GM06990 (cell line): ENCODE measurements at places on chromosomes 7 and 10.
A peak's percentile ranks its signal among the peaks of the same experiment; 100 is the strongest.

- DNase-seq, result no peak
Measured at GRCh38 chr7:72058579-72058978, 353.6 kb downstream of the CALN1 start.

GRCh38 chr10:109886781-109887140, 36.5 kb downstream of the XPNPEP1 start:
- no peak for DNase-seq

DNA sequence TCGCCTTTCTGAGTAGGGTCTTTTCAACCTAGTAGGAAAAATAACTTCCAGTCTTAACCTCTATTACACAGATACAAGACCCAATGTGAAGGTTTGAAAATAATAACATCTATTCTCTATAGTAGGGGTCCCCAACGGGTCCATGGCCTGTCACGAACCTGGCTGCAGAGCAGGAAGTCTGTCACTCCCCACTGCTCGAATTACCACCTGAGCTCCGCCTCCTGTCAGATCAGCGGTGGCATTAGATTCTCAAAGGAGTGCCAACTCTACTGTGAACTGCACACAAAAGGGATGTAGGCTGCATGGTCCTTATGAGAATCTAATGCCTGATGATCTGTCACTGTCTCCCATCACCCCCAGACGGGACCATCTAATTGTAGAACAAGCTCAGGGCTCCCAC, 7.4 kb downstream of the YWHAG start:
- DNase-seq, result no peak

GRCh38 chr10:86953747-86954680, 3.4 kb downstream of the MMRN2 start:
- no peak for DNase-seq

DNA sequence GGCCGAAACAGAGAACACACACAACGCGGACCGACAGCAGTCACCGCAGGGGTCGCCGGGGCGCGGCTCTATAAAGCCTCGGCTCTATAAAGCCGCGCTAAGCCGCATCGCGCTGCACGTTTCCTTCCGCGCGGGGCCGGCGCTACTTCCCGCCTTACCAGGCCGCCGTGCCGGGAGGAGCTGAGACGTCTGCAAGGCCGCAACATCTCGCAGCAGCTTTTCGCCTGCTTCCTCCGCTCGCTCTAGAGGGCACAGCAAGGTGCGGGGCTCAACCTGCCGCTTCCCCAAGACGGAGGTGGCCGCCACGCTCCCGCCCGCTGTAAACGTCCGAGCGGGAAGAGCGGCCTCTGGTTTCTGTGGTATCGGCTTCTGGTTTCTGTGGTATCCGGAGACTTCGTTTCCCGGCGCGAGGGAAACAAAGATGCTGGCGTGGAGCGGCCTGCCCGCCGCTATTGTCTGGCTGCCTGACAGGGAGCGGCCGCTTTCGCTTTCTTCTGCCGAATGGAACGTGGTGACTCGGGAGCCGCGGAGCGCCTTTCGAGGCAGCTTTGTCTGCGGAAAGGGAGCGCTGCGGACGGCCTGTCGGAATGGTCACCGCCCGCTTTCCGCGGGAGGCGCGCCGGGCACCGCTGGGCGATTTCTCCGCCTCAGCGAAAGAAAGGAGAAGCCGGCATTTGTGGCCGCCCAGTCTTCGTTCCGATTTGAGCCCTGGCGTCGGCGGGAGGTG, 91.8 kb downstream of the SPAG6 start:
- DNase-seq, result peak; percentile 96

GRCh38 chr7:80733333-80733915, 95.0 kb downstream of the CD36 start:
- no peak for DNase-seq

- DNase-seq, result no peak
Measured at GRCh38 chr7:128271471-128271941, 30.4 kb downstream of the LEP start.

- no peak for DNase-seq
Measured at GRCh38 chr7:119436882-119437281, 836.1 kb upstream of the KCND2 start.

DNA sequence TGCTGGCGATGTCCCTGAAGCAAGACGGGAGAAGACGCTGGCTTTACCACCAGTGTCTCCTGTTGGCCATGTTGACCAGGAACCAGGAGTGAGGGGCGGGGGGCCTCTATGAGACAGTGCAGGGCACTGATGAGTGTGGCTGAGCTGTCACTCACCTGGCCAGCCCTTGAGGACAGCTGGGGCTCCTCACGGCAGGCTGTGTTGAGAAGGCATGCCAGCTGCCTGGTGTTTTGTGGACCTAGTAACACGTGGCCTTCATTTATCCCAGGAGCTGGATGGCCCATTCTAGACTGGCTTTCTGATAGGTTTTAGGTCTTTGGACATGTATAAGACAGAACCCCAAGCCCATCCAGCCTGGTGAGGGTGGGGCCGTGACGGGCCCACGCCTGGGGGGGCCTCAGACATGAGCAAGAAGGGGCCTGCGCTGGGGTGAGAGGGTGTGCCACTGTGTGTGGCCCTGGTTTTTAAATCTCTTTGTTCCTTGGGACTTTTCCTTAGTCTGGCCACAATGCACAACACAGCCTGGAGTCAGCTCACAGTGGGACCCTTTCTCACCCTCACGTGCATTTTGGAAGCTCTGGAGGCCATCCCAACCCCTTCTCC, 10.5 kb downstream of the RHBDD2 start:
- no peak for DNase-seq

DNA sequence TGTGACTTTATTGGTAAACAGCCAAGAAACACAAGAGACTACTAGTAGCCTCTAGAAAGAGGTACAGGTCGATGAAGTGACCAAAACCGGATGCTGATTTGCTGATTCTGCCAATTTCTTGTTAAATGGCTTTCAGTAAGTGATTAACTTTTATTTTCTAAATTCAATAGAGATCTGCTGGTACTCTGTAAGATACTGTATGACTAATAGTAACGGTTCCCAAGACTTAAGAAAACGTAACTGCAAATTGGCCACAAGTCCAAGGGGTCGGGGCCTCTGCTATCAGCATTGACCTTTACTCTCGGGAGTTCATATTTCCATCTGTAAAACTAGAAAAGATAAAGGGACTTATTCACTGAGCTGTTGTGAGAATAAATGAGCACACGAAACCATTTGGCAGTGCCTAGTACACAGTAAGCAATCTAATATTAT, 1.4 kb downstream of the FAM3C start:
- no peak for DNase-seq

GRCh38 chr7:82633592-82633991, 190.0 kb upstream of the CACNA2D1 start:
- DNase-seq, result no peak

DNA sequence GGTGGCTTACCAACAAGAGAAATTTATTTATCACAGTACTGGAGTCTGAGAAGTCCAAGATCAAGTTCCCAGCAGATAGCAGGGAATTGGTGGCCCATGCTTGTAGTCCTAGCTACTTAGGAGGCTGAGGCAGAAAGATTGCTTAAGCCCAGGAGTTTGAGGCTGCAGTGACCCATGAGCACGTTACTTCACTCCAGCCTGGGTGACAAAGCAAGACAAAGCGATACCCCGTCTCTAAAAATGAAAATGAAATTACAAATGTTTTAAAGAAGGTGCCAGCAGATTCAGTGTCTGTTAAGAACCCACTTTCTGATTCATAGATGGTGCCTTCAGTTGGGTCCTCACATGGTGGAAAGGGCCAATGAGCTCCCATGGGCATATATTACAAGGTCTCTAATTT, 20.6 kb upstream of the ARHGAP12 start:
- DNase-seq, result no peak

DNA sequence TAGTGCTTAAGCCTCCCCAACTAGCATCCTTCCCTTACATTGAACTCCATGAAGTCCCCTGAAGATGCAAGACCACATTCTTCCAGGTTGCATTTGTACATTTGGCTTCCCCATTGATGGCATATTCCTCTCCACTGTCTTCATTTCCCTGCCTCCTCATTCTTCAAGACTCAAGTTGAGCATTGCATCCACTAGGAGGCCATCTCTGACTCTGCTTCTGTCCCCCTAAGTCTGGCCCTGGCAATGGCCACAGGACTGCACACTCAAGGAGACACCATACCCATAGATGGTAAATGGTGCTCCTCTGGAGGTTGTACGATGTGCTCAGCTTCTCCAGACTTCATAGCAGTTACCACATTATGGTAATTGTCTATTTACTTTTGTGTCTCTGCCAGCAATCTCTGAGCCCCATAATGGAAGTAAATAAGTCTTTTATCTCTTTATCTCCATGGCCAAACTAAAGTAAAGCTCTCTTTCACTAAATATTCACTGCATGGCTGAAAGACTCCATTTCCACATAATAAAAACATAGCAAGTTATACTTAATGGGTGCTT, 112.6 kb downstream of the PTPRZ1 start:
- DNase-seq, result no peak

DNA sequence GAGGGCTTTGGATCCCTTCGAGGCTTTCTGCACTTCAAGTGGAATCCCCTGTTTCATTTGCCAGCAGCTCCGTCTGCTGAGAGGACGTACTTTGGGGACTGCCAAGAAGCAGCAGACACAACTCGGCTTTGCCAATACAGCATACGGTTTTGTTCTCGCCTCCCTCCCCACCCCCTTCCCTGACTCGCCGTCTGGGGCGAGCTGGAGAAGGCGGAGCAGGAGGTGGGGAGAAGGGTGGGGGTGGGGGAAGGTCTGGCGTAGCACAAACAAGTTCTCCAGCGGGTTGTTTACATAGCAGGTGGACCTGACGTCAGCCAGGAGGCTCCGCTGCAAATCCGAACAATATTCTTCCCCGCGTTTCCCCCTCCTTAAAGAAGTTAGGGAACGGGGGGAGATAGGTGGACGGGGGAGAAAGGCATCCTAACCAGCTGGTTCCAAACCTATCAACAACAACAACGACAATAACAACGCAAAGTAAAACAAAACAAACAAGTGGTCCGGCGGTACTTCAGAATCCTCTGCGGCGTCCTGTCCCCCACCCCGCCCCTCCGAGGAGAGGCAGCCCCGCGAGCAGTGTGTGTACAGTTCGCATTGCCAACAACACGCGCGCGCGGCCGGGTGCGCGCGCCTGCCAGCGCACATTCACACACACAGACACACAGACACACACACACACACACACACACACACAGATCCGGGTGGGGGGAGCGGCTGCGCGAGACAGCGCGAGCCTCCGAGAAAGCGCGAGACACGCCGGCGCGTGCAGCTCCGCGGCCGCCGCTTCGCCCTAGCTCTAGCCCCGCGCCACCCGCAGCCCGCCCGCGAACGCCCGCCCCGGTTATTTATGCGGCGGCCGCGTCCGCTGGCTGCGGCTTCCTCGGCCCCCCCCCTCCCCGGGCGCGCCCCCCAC, 167.0 kb upstream of the PPP1R3A start:
- peak; percentile 73 for DNase-seq

DNA sequence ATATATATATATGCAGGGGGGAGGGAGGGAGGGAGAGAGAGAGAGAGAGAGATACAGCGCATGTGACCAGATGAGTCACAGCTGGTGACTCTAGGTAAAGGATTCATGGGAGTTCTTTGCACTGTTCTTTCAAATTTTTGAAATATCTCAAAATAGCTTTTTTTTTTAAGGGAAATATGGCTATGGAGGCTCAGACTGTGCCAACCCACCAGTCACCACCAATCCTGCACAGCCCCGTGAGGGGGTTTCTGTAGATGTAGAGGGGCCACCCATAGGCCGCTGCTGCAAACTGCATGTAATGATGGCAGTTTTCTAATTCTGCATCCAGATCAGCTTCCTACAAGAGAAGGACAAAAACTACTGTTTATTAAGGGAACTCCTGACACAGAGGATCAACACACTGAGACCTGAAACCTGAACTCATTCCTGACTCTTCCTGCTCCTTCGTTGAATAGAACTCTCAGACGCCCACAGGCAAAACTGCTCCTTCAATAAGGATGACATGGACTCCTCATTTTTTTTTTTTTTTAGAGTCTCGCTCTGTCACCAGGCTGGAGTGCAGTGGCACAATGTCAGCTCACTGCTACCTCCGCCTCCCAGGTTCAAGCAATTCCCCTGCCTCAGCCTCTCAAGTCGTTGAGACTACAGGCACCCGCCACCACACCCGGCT, 17.3 kb downstream of the DAGLB start:
- no peak for DNase-seq

GRCh38 chr7:148238761-148239325, 351.7 kb upstream of the C7orf33 start:
- no peak for DNase-seq

- DNase-seq, result no peak
Measured at GRCh38 chr7:104306793-104307192, 21.6 kb upstream of the LHFPL3 start.

DNA sequence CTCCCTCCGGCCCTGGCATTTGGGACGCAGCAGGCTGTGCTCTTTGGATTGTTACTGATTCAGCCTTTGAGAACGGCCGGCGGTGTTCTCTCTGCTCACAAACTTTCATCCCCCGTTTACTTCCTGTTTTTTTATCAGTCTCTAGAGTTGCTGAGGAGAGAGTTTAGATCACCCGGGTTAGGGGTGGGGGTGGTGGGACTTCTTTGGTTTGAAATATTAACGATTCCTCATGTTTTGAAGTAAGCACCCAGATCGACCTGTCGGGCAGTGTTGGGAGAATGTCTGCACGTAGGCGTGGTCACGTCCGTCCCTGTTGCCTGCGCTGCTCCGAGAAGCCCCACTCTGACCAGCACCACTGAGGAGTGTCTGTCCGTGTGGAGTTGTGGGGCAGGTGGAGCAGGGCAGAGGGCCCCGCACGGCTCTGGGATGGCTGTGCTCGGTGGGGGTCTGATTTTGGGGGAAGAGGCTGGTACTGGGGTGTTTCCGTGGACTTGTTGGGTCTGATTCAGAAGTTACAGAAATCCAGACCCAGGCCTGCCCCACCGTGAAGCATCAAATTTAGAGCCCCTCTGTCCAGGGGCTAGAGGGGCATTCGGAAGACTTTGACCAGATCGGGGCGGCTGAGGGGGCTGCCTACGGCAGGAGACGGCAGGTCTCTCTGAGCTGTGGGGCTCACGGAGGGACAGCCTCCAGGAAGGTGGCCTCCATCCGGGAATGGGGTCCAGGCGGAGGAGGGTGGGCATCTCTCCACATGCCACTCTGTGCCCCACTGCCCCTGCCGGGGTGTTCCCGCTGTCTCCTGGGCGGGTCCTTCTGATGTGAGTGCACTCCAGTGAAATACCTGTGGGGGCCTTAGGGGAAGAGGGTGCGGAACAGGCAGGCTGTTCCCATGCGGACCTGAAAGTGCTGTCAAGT, 7.4 kb downstream of the INPP5A start:
- DNase-seq, result no peak

- no peak for DNase-seq
Measured at GRCh38 chr7:151424799-151425198, 15.0 kb upstream of the WDR86 start.

GRCh38 chr10:4183761-4184261, 398.8 kb upstream of the KLF6 start:
- DNase-seq, result no peak

DNA sequence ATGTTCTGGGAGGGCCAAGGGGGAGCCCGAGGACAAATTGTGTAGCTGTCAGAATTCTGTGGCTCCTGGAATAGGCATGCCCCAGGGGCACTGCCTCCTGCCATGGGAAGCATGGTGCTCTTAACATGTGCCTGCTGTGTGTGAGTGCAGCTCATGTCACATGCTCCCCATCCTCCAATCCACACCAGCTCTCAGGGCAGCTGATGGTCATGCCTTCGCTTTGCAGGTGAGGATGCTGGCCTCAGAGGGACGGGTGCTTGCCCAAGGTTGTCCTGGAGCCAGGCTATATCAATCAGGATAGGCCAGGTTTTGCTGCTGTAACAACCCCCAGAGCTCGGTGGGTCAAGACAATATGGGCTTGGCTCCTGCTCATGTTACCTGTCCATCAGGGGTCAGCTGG, 303.4 kb downstream of the RPS24 start:
- no peak for DNase-seq
